Stimulated activated CD8-positive, alpha-beta memory T cell treated with anti-CD3 and anti-CD28 coated beads, Interleukin-2, amount 100 ng/mL, for 48 hours (primary cell): ENCODE measurements at places on chromosomes 3 and 15.

GRCh38 chr3:150330872-150331271 is 77.2 kb upstream of the TSC22D2 start:
- no peak for DNase-seq

- no peak for DNase-seq
These were observed 6.7 kb downstream of the CMTM8 start for GRCh38 chr3:32245200-32245599.

GRCh38 chr3:187673012-187673411 is 2.8 kb upstream of the SST start:
- DNase-seq, result no peak

DNA sequence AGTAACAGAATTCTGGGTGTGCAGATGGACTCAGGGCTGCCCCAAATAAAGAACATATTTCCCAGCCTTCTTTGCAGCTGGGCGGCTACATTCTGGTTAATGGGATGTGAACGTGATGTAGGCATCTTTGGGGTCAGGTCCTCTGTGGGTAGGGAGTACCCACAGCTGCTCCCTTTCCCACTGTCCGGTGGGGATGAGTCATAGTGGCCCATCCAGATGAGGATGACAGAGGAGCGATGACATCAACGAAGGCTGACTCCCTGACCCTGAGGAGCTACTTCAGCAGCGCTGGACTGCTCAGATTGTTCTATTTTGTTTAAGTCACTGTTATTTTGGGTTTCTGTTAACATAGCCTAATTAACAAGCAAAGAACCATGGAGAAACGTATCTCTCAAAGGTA is 38.0 kb downstream of the SRPRB start:
- no peak for DNase-seq

GRCh38 chr3:35966629-35967464 is 327.5 kb downstream of the ARPP21 start:
- DNase-seq, result no peak

GRCh38 chr3:83926291-83926690 is 1032.5 kb upstream of the CADM2 start:
- DNase-seq, result no peak

DNA sequence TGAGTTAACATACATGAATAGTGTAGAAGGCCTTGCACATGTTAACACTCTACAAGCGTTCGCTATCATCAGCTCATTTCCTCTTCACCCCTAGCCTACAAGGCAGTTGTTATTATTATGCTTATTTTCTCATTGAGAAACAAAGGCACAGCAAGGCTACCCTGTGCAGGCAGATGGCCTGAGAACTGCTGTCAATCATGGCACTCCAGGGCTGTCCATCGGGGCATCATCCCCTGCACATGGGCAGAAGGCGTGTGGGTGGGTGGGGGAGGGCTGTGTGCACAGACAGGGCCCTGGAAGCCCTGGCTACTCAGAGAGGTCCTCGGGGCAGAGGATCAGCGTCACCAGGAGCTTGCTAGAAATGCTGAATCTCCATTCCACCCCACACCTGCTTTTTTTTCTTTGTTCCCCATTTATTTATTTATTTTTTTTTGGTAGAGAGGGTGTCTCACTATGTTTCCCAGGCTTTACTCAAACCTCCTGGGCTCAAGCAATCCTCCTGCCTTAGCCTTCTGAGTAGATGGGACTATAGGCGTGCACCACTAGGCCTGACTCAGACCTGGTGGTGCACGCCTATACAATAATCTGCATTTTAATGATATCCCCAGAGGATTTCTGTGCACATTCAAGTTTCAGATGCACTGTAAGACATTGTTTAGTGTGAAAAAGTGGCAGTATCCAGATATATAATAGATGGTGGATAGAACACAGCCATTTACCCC is 9.6 kb upstream of the ZXDC start:
- DNase-seq, result no peak

DNA sequence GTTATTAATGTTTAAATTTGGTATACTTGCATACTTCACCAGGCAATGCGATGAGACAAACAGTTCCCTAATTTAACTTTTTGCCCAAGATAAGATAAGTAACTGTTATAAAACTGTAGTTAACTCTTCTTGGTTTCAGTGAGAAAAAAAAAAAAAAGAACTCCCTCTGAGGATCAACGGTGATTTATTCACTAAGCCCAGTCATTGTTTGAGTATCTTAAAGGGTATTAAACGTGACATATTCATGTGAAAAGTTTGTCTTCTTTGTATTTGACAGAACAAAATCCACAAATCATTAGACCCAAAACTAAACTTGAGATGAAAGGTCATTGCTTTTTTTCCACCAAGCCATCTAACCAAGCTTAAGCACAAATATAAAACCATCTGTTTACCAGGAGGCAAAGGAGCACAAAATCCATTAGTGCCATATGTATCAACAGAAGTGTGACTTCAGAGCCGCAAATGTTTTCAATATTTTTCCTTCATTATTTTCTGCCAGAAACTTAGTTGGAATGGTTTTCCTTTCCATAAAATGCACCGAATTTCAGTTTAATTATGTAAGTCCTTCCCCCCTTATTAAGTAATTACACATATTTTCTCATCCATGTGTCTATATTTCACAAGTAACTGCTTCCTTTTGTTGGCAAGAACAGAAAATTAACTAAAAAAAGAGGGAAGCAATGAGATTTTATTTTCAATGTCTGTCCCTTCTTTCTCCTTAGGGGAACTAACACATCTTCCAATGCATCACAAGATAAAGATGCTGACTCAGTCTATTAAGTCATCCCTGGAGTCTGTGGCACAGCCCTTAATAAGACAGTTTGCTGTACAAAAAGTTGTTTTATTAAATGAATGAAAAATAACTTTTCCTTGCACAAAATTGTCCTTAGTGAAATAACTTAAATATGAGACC is 92.2 kb upstream of the RAP2B start:
- no peak for DNase-seq

DNA sequence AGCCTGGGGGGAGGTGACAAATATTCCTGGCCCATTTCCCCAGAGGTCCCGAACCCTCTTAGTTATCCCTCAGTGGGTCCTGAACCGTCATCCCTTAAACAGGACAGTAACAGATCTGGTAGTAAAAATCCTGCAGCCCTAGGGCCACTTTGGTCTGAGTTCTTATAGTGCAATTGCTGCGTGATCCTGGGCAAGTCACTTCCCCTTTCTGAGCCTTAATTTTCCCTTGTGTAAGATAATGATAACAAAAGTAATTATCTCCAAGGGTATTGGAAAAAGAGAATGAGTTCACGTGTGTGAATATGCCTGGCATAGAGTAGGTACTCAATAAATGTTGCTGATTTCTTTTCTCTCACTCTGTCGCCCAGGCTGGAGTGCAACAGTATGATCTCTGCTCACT is 2.9 kb upstream of the JAGN1 start:
- no peak for DNase-seq

GRCh38 chr3:84236261-84236660 is 722.5 kb upstream of the CADM2 start:
- DNase-seq, result no peak

DNA sequence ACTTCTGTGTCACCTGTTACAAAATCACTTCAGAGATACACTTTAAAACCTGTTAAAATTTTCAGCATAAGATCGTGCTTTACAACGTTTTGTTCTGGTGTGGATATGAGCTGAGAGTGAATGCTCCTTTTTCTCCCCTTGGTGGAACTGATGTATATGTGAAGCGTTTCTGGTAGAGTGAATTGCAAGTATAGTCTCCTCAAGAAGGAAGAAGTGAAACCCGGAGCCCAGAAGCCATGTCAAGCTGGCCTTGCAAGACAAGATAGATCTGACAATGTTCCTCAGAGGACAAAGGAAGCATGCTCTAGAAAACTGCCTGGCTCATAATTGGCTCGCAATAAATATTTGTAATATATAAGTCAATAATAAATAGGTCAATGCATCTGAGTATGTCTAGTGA is 23.6 kb downstream of the SERPINI2 start:
- no peak for DNase-seq

GRCh38 chr15:58588096-58588495 is 156.3 kb downstream of the LIPC start:
- DNase-seq, result no peak

DNA sequence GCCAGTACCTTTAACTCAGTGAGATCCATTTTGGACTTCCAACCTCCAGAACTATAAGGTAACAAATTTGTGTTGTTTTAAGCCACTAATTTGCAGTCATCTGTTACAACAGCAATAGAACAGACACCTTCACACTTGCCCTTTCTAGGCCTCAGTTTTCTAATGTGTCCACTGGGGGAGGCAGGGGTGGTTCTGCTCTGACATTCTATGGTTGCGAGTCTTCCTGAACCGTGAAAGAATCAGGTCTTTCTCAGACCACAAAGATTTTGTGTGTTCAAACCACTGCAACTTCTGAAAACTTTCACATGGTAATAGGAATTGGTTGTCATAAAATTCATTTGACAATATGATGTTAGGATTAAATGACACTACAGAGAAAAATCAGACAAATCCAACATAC is 26.8 kb upstream of the CSTA start:
- DNase-seq, result no peak

DNA sequence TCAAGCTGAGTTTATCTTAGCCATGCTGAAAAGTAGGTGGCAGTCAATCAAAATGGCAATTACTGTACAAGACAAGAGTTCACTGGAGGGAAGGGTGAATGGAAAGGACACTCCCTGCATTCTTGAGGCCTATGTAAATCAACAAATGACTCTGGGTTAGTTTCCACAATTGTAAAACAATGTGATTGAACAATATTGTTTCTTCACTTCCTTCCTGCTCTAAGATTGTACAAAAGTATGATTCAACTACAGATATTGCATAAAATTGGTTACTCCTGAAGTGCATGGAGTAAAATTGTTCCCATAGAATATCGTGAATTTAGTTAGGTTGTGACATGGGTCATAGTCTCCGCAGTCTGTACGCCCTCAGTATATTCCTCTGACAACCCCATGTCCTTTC is 277.6 kb downstream of the LPP start:
- no peak for DNase-seq

DNA sequence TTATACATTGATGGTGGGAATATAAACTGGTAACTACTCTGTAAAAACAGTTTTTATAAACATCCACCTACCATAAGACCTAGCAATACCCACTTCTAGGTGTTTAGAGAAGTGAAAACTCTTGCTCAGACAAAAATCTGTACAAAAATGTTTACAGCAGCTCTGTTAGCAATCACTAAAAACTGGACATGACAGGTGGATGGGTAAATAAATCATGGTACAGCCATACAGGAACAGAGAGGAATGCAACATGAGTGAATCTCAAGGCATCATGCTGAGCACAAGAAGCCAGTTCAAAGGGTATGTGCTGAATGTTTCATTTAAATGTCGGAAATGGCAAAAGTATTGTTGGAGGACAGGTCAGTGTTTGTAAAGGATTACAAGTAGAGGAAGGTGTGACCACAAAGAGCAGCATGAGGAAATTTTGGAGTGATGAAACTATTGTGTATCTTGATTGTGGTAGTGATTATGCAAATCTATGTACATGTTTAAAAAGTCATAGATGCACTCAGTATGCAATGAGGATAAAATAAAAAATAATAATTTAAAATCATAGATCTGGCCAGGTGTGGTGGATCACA is 2.8 kb upstream of the RNU5A-1 start:
- no peak for DNase-seq

GRCh38 chr3:146896711-146897110 is 291.6 kb upstream of the PLSCR5 start:
- no peak for DNase-seq

DNA sequence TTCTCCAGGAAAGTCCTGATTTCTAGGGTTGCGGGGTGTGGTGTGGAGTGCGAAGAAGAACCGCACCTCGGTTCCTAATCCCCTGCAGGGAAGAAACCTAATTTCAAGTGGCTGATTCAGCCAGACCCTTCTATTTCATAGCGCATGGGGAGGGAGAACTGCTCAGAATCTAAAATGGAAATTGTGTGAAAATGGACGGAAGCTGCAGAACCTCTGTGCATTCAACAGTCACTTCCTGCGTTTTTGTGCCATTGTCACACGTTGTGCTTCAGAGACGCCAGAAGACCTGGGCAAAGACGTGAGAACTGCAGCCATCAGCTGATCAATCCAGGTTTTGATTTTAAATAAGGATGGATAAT is 1.2 kb downstream of the SIDT1 start:
- DNase-seq, result no peak

DNA sequence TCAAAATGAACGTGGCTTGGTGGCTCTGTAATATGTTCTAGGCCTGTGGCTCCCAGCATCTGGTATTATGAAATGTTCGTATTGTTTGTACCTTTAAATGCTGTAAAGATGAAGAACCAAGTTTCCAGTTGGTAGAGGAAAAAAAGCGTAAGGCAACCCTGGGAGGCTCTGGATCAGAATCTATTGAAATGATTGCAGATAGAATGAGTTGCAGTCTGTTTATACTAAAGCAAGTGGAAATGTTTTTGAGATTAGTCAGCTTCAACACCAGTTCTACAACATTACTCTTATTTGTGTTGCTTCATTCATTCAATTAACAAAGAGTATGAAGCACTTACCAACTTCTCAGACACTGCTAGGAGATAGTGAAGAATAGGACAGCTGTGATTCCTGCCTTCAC is 5.3 kb downstream of the ARL6IP5 start:
- DNase-seq, result no peak

DNA sequence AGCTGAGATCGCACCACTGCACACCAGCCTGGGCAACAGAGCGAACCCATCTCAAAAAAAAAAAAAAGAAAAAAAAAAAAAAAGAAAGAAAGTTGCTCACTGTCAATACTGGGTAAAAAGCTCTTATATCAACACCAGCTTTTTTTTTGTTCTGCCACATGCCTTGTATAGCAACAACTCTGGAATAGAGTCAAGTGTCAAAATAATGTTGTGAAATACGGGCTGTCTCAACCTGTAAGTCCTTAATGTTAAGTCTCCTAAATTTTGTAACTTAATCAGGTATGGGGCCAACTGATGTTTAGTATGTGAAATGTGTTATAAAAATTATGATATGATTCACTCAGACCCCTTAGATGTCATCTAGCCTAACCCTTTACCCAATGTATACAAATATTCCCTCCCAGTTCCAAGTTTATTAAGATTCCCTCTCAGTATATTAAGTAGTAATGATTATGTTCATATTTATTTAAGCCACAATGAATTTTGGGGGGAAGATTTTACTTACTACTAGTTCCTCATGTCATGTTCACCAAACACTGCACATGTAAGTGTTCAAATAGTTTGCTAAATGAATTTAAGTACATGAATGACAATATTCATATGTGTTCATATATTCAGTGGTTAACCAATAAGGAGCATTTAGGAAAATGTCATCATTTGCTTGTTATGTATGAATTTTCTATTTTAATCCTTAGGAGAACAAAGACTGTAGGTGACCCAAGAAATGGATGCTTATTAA is 52.2 kb downstream of the GPR160 start:
- DNase-seq, result no peak

- DNase-seq, result no peak
These were observed 209.5 kb upstream of the ST8SIA2 start for GRCh38 chr15:92184142-92184541.

DNA sequence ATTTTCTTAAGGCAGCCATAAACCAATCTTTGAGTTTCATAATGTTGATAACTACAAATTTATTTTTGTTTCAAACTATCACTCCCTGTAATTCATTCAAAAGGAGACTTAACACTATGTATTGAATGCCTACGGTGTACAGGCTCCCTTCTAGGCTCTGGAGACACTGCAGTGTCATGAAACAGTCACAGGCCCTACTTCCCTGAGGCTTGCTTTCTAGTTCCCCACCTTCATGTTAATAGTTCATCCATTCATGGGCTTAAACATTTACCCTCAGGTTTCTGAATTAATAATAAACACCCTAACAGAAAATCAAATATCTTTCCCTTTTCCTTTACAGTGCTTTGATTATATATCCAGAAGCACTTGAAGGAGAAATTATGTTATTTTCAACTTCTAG is 168.7 kb downstream of the CHL1 start:
- DNase-seq, result no peak

GRCh38 chr3:77500721-77501120 is 460.8 kb downstream of the ROBO2 start:
- DNase-seq, result no peak

- no peak for DNase-seq
These were observed 25.0 kb downstream of the TCAIM start for GRCh38 chr3:44363591-44363990.
